KG1 (cell line): ENCODE measurements at places on chromosomes 5 and 9.

DNA sequence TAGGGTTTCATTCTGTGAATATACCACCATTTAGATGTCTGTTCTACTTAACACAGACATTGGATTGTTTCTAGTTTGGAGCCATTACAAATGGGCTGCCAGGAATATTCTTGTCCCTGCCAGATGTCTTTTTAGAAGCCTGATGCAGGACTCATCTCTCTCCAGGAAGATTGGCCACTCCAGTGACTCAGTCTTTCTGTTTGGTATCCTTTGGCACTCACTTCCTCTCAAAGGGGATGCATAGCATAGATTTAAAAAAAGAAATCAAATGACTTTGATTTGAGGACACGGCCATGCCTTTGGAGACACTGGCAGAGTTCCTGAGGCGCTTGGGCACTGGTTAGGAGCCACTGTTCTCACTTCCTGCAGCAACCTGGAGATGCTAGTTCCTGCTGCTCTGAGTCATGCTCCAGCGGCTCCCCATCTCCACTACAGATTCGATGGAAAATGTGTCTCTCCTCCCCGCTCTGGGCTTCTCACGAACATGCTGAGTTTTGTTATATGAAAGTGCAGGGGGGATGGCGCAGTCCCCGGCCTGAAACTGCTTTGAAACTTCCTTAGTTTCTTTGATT, 3.5 kb upstream of the ZNF366 start:
- DNase-seq, result no peak

GRCh38 chr5:39825301-39825700, 400.5 kb upstream of the DAB2 start:
- no peak for DNase-seq

DNA sequence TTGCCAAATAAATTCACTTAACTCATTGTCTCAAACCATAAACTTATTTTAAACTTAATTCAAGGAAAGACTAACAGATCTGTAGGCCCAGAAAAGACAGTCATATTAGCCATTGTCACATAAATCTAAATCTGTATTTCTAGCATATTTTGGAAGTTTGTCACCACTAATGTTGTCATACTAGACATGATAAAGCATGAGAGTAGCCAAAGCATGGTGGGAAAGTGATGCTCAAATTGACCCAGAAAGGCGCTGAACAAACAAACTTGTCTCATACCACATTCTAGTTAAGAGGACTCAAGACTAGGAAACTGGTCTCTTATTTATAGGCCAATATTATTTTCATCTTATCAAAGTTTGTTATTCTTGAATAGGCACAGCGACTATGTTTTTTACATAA, 99.4 kb downstream of the VCAN start:
- DNase-seq, result no peak

DNA sequence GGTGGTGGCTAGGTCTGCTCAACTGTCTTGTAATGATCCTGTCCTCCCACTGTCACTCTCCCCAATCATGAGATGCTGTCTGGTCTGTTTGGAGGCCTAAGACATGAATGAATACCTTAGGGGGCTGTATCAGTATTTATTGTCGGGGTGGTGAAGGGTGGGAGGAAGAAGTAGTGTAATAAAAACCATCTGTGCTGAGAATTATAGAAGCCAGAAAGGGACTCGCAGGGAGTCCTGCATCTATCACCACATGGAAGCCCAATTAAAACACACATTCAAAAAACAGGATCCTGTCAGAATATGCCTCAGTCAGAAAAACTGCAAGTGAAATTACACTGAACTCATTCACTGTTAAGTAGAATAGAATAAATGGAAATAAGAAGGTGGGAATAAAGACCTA, 1134.3 kb upstream of the C9orf72 start:
- no peak for DNase-seq

- DNase-seq, result no peak
Measured at GRCh38 chr5:180083529-180084060, 12.0 kb upstream of the RNF130 start.

GRCh38 chr5:150022158-150022531, 21.6 kb downstream of the HMGXB3 start:
- no peak for DNase-seq

DNA sequence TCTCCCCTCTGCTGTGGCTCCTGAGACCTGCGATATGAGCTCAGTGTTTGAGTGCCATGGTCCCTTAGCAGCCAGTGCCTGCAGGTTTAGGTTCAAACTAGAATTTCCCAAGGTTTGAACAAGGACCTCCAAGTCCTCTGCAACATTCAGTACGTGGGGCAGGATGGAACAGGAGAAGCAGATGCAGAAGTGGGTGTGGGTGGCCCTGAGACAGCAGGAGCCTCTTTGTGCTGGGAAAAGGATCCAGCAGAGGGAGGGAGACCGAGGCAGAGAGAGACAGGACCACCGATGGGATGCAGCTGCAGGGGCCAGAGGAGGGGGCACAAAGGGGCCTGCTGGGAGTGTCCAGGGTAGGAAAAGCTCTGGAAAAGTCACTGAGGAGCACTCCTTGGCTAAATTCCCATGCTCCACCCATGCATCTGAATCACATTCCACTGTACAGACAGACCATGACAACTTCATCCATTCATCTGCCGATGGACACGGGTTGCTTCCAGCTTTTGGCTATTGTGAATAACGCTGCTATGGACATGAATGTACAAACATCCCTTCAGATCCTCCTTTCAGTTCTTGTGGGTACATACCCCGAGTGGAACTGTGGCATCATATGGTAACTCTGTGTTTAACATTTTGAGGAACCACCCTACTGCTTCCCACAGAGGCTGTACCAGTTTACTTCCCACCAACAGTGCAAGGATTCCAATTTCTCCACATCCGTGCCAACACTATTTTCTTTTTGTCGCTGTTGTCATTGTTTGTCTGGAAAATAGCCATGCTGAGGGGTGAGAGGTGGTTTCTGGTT, 26.7 kb upstream of the SUSD3 start:
- no peak for DNase-seq

GRCh38 chr5:89097103-89097502, 214.1 kb upstream of the MEF2C start:
- no peak for DNase-seq

- no peak for DNase-seq
Measured at GRCh38 chr5:141672841-141673813, 8.9 kb downstream of the ARAP3 start.

DNA sequence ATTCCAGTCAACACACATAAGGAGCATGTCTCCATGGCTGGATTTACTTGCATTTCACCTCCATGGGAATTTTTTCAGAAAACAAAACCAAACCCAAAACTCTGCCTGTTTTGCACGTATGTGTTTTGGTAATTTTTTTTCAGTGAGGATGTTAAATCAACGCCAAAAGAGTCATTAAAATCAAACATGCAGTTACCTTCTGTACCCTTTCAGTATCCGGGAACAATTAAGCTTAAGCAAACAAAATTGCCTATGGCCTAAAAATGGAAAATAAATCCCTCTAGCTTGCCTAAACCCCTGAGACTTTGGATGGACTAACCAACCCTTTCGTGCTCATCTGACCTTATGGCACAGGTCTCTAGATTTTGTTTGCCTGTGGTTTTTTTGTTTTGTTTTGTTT, 209.2 kb upstream of the KLF4 start:
- DNase-seq, result no peak

DNA sequence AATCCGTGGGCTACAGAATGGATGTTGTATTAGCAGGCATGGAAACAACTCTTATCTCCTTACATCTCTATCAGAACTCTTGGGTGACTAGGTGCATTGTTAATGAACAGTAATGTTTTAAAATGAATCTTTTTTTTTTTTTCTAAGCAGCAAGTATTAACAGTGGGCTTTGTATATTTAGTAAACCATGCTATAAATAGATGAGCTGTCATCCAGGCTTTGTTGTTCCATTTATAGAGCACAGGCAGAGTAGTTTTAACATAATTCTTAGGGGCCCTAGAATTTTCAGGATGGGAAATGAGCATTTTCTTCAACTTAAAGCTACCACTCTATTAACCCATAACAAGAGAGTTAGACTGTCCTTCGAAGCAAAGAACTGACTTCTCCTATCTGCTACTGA, 233.7 kb upstream of the ADAMTSL1 start:
- no peak for DNase-seq
